ENCODE measurements at places on chromosomes 12 and 14.

- DNase-seq: peak; percentile 44
These were observed 3.9 kb upstream of the POC1B start for GRCh38 chr12:89529738-89530137.

GRCh38 chr14:89430391-89431236, 13.6 kb upstream of the FOXN3 start:
- DNase-seq: peak; percentile 58

- DNase-seq: no peak
These were observed 345.1 kb downstream of the RAD51B start for GRCh38 chr14:68164711-68165113.

DNA sequence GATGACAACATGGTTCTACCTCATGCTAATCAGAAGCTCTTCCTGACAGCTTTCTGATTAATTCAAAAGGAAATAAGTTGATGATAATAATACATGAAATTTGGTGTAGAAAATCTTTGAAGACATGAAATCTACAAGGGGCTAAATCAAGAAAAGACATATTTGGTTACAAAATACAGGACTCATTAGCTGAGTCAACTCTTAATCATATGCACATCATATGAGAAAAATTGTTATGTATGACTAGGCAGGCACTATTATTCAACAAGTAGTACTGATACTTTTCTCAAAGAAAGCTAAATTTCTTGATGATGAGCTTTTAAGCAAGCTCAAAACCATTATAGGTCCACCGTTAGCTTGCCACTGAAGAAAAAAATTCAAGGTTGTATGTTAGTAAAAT, 7.1 kb downstream of the ABCC9 start:
- peak; percentile 26 for DNase-seq

- no peak for DNase-seq
These were observed 184.4 kb upstream of the HIF1A start for GRCh38 chr14:61510736-61511557.

DNA sequence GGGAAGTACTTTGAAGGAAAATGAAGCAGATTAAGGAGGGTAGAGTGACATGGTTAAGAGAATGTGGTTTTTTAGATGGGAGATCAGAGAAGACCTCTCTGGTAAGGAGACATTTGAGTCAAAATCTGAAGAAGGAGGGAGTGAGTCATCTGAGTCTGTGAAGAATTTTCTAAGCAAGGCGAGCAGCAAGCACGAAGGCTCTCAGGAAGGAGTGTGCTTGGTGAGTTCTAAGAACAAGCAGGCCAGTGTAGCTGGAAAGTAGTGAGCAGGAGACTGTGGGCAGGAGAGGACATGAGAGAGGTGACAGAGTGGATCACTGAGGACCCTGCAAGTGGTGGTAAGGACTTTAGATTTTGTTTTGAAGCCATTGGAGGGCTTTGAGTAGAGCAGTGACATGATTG, 76.3 kb upstream of the FUT8 start:
- DNase-seq: peak; percentile 69

DNA sequence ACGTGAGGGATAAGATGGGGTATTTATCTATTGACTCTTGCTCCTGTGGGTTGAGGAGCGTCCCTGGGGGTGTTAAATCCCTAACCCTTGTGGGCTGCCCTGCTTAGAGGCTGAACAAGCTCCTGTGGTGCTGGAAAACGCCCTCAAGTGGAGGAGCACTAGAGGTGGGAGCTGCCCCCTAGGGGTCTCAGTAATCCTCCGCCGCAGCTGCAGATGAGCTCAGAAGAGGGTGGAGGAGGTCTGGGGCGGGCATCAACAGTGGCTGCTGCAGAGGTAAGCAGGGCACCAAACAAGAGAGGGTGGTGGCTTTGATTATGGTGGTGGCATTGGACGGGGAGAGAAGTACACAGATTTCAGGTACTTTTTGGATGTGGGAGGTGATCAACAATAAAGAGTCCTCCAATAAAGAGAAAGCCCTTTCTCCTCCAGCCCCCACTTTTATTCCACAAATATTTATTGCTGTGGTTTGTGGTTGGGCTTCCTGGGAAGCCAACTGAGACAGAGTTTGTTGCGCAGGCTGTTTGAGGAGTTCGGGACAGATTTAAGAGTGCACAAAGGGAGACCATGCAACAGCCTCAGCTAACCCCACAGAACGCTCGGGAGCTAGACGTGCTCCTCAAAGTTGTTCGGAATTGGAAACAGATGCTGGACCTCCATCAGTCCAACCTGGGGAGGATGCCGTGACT, 179.9 kb downstream of the ADCK1 start:
- DNase-seq: peak; percentile 29
